ENCODE measurements at places on chromosomes 7 and 10.

DNA sequence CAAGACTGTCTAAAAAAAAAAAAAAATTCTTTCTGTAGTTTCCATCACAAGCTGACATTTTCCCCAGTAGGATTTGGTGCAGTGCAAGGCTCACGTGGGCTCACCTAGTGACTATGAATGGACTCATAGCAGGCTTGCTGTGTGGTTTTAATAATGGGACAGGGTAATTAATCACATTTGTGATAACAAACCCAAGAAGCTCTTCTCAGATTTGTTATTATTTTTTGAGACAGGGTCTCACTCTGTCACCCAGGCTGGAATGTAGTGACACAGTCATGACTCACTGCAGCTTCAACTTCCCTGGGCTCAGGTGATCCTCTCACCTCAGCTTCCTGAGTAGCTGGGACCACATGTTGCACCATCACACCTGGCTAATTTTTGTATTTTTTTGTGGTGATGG, 40.0 kb downstream of the NACAD start:
- no peak for DNase-seq

DNA sequence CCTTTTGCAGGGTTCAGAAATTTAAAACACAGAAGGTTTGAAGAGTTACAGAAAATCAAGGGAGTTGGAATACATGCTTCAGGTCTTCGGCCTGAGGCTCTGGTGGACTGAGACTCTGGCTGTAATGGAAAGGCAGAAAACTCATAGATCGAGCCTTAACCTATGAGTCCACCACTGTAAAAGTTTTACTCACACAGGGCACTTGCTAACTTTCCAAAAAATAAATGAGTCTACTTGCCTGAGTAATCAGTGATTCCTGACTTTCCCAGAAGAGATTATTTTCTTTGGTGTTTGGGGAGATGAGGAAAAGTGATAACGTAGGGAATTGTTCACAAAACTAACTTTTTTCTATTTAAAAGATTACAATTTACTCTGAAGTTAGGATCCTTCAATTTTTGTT, 108.0 kb downstream of the MBL2 start:
- no peak for DNase-seq

DNA sequence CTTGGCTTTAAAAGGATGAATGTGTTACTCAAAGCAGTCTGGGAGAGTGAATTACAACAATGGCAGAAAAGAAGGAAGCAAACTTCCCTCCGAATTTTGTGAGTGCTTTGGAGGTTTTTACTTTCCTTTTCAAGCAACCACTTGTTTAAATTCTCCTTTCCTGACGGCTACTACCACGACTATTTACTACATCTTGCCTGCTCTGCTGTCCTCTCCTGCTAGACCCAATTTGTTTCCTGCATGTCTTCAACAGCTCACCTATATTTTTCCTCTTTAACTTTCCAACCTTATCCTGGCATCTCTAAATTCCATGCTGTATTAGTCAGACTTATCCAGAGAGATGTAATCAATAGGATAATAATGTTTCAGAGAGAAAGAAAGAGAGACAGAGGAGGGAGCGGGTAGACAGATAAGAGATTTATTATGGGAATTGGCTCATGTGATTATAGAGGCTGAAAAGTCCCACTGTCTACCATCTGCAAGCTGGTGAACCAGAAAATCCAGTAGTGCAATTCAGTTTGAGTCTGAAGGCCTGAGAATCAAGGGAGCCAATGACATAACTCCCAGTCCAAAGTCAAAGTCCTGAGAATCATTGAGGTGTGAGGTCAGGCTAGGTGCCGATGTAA, 42.8 kb upstream of the SLC13A1 start:
- no peak for DNase-seq

GRCh38 chr7:1842321-1843221, 172.5 kb downstream of the ELFN1 start:
- DNase-seq: no peak

DNA sequence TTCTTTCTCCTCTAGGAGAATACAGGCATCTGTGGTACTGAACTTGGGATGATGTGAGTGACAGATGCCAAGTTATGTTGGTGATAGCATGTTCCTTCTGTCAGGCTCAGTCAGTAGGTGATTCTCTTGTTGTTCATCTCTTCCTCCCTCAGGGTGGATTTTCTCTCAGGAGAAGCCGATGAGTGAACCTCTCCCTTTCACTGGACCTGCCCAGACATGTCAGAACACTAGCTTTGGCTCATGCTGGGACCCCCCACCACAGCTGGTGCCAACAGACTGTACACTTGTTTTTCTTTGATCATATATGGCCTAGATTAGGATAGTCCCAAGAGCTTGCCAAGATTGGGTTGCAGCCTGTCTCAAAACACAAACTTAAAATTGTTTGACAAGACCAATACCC, 129.4 kb downstream of the BMPER start:
- DNase-seq: no peak

DNA sequence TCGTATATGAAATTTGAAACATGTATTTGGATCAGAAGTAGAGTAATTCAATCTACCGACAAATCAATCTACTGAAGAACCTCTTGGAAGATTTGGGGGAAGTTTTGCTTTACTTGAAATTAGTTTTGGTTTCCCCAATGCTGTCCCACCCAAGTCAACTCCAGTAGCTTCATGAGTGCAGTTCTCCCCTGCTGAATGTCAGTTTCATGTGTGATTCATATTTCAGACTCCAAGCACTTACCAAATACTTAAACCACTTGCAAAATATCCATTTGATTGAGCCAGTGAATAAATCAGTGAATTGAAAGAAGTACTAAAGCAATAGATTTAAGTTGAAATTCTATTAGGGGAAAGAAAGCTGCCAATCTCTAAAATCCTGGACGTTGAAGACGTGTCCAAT, 9.3 kb downstream of the CALML5 start:
- DNase-seq: no peak

DNA sequence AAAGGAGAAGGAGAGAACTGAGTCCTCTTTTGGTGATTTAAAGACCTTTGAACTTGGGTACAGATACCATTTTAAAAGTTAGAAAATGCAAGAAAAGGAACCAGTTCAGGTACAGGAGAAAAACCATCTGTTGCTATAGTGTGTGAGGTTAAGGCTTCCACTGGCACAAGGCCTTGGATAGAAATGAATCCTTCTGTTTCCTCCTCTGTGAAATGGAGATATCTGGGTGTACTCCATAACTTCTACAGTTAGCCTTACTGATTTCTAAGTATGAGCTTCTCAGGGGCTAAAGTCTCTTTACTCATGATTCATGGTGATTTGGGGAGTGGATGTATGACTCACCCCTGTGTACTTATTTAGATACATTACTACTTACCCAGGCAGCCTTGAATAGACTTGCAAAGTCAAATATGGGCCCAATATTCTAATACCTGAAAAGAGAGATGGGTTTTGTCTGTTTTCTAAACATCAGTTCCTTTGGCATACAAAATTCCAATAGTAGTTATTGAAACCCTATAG, 117.2 kb upstream of the ADO start:
- no peak for DNase-seq

DNA sequence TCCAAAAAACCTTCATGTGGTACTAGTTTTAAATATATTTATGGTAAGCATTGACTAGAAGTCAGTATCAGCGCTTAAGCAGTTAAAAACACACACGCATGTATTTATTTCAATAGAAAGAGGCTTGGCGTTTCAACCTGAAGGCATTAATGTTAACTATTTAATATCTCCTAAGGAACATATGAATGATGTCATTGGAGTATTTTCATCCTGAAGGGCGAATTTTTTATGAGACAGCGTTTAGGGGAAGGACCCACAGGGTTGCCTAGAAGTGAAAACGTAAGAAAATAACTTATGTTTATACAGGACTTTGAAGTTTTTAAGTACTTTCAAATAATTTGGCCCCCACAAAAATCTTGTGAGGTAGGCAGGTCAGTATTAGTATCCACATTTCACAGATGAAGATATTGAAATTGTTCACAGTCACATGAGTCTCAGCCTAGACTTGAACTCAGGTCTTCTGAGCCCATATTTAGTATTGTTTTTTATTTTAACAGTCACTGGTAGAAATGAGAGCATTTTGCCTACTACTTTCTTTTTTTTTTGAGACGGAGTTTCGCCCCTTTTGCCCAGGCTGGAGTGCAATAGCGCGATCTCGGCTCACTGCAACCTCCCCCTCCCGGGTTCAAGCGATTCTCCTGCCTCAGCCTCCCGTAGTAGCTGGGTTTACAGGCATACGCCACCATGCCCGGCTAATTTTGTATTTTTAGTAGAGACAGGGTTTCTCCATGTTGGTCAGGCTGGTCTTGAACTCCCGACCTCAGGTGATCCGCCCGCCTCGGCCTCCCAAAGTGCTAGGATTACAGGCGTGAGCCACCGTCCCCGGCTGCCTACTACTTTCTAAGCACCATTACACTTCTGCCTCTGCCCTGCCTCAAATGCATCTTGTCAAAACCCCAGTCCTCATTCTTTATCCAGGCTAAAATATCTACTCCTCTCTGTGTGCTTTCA, 1.8 kb downstream of the SLK start:
- peak; percentile 55 for DNase-seq

DNA sequence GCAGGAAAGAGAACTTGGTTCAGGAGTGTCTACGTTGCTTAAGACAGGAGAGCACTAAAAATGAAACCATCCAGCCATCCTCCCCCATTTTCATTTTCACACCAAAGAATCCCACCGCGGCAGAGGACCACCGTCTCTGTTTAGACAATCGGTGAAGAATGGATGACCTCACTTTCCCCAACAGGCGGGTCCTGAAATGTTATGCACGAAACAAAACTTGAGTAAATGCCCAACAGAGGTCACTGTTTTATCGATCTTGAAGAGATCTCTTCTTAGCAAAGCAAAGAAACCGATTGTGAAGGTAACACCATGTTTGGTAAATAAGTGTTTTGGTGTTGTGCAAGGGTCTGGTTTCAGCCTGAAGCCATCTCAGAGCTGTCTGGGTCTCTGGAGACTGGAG, 1.4 kb upstream of the IL6 start:
- peak; percentile 14 for DNase-seq

DNA sequence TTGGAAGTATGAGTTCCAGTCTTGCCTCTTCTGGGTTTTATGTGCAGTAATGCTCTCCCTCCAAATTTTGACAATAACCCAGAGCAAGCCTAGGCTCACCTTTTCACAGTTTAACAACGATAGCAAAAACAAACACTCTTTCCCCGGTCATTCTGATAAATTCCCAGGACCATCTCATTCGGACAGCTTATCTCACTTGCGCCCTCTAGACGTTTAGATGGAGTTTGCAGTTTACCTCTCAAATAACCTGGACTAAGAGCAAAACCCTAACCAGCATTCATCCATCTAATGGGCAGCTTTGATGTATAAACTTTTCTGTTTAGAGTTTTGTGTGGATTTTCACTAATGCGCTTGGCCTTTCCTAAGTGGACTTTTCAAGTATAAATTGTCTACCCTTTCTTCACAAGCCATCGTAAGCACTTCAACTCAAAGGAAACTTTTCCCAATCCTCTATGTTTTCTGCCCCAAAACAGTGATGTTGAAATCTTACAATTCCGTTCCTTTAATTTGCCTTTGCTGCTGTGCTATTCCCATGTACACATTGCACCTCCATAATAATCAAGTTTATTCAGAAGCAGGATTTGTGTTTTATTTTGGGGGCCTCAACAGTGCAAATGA, 114.9 kb downstream of the HDAC9 start:
- DNase-seq: peak; percentile 32

- no peak for DNase-seq
These were observed 3.6 kb downstream of the GNA12 start for GRCh38 chr7:2840458-2840857.

GRCh38 chr7:935874-936385, 18.6 kb downstream of the ADAP1 start:
- DNase-seq: no peak

DNA sequence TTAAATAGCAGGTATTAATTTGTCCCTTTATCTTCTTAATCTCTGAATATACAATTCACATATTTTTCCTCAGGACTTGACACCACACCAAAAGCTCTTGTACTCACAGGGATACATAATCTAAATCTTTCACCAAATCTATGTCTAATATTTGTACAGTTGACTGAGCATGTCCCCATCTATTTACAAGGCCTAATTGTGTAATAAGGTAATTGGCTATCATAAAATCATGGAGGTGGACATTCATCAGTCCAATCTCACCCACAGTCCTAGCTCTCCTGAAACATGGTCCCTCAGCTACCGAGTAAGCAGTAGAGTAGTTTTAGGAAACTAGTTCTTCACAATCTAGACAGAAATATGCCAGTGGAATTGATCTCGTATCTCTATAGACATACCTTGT, 30.3 kb upstream of the EGFR start:
- no peak for DNase-seq

GRCh38 chr10:74199315-74199714, 48.3 kb downstream of the ADK start:
- DNase-seq: no peak

DNA sequence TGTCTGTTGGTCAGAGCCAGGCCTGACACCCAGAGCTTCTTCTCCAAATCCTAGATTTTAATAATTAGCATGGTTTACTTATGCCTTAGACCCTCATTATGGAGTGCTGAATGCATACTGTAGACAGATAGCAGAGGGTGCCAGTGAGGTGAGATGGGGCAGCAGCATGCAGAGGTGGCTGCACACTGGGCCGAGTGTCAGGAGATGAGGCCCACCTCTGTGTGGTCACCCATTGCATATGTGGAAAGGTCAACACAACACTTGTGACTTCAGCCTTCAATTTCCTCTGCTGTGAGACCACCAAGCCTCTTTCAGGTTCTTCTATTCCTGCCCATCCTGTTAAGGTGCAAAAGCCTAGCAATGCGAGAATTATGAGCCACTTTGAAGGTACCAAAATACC, 39.7 kb upstream of the NMT2 start:
- no peak for DNase-seq

DNA sequence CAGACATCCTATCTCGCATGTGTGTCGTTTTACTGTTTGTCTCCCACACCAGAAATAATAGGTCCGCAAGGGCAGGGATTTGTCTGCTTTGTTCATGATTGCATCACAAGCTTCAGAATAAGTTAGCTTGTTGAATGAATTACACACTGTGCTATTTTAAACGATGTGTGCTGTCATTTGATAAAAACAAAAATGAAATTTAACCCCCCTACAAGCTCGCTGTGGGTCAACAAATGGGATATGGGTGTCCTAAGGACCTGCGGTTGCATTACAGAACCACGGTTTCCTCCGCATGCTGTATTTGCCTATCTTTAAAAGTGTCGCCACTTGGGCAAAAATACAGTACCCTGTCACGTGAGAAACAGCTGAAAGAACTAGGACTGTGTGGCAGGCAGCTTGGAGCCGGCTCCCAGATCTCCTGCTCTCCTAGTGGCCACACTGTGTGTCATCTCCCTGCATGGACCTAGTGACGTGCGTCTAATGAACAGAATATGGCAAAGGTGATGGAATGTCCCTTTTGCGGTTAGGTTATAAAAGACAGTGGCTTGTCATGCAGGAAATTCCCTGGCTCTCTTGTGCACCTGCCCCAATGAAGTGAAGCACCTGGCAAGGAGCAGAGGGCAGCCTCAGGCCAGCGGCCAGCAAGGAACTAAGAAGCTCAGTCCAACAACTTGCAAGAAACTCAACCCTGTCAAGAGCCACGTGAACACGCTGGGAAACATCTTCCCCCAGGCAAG, 32.9 kb upstream of the CRYGN start:
- no peak for DNase-seq

GRCh38 chr7:97064972-97065587, 40.4 kb upstream of the DLX5 start:
- peak; percentile 32 for DNase-seq

- no peak for DNase-seq
These were observed 133.0 kb upstream of the TNS3 start for GRCh38 chr7:47714669-47715607.

All from erythroblast (primary cell).